NCI-H510A (cell line): ENCODE measurements at places on chromosomes 2 and 18.

GRCh38 chr2:145592361-145592760, 1072.4 kb upstream of the ZEB2 start:
- DNase-seq = no peak

DNA sequence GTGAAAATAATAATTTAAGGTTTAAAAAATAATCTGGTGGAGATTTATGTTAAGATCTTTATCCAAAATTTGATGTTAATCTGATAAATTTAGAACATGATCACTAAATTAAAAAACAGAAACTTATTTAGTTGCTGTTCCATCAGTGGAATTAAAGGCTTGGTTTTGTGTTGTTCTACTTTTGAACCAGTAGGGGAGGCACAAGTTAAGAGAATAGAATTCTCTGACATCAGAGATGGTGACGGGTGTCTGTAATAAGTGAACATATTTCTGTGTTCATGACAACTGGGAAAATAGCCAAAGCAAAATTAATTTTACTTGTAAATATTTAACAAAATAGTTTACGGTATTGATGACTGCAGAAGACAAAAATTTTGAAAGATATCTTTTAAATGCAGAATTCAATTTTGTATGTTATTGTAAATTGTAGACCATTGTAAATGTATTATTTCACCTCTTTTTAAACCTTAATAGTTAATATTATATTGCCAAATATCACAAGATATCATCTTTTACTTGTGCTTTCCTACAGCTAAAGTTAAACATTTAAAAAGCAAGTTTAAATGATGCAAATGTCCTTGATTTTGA, 106.0 kb downstream of the UBR3 start:
- DNase-seq = peak; percentile 15

DNA sequence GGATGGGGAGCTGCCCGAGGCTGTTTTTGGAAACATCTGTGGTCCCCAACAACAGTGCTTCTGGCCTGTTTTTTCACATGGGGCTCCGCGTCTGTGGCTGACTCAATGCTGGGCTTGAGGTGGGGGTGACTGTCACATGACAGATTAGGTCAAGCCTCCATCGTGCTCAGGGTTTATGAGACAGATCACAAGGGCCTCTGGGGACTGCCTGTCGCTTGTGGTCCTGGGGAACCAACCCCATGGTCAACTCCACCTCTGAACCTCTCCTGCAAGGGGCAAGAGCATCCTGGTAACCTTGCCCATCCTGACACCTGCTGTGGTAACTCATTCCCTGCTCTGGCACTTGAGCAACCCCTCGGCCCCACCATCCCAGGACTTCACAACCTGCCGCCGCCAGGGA, 47.6 kb upstream of the SH3RF3 start:
- DNase-seq = no peak

DNA sequence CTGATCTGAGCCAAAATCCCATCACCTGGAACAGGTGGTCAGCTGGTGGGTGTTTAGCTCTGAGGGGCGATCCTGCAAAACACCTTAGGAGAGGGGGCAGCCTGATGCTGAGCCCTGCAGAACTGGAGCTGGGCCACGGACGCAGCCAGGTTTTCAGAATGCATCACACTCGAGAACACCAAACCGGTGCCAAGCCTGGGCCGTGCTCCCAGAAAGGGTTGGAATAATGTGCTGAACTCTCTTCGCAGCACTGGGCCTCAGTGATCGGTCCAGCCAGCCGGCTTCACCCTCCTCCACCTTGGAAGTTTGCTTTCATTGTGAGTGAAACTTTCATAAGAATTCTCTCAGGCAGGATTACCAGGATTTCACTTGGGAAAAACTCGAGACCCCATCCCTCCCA, 56.5 kb upstream of the TTC39C start:
- no peak for DNase-seq

GRCh38 chr18:3104190-3105054, 91.5 kb upstream of the LPIN2 start:
- DNase-seq = no peak

DNA sequence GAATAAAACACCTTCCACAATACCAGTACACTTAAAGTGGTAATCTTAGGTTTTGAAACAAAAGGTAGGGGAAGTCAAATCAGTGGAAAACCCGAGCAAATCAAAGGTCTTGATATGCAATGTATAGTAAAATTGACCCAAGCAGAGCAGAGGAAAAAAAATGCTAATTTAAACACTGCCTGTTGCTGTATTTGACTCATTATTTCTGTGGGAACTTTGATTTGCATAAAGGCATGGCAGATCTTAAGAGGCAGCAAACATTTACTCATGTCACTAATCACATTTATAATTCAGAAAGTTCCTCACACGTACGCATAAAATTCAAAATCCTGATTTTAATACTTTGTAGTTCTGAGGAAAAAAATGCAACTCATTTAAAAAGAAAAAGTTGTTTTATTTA, 64.4 kb downstream of the IKZF2 start:
- no peak for DNase-seq

DNA sequence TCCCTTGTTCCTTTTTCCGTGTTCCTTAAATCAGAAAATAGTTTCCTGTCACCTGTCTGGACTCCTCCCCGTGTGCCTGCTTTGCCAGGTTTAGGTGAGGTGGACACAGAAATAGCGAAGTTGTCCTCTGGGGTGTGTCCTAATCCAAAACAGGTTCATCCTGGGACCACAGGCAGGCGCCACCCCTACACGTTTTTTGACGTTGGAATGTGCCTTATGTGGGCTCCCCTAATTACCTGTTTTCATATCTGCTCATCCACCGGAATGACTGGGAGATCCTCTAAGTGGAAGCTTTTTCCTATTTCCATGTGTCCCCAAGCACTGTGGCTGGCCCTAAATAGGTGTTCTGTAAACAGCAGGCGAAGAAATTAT, 49.0 kb upstream of the PAIP2B start:
- no peak for DNase-seq

DNA sequence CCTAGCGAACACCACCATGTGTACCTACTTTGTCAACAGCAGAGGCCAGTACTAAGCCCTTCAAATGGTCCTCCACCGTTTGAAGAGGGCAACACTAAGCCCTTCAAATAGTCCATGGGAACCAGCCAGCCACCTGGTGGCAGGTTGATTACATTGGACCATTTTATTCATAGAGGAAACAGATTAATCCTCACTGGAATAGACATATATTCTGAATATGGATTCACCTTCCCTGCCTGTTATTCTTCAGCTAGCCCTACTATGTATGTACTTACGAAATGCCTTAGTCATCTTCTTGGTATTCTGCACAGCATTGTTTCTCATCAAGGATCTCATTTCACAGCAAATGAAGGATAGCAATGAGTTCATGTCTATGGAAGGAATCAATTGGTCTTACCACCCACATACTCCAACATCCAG, 10.0 kb upstream of the ZNF396 start:
- peak; percentile 82 for DNase-seq
